Endothelial cell (in vitro differentiated cells): ENCODE measurements at places on chromosomes 2 and 18. TPM values are rescaled to one million over a fixed set of nuclear protein-coding genes. Genes with fewer than 3 reads are reported as not detected.

The LGALSL gene
- 30.2 TPM for total RNA-seq

The SIX3 gene
- total RNA-seq = not detected

The KLHL29 gene
- total RNA-seq = 17.5 TPM

The CAPN14 gene
- 0.13 TPM for total RNA-seq

The SCN2A gene
- 1.5 TPM for total RNA-seq

The PXDN gene
- 521 TPM for total RNA-seq

The EGR4 gene
- total RNA-seq = 0.15 TPM

The AGXT gene
- not detected for total RNA-seq

The NGEF gene
- total RNA-seq = 1.4 TPM

The MALL gene
- 2.6 TPM for total RNA-seq

The BZW1 gene
- total RNA-seq = 302 TPM

The SERPINB5 gene
- total RNA-seq = not detected

The AKAIN1 gene
- not detected for total RNA-seq

The GDF7 gene
- 11.2 TPM for total RNA-seq

The HOXD12 gene
- not detected for total RNA-seq

The NOSTRIN gene
- not detected for total RNA-seq

The LDLRAD4 gene
- total RNA-seq = 34.1 TPM

The PIEZO2 gene
- total RNA-seq = 8.4 TPM

The GCG gene
- total RNA-seq = not detected

The POTEE gene
- total RNA-seq = 0.36 TPM
